ENCODE measurements at places on chromosomes 6 and 20.

- no peak for DNase-seq
These were observed 477.7 kb downstream of the TFAP2A start for GRCh38 chr6:9937031-9937763.

DNA sequence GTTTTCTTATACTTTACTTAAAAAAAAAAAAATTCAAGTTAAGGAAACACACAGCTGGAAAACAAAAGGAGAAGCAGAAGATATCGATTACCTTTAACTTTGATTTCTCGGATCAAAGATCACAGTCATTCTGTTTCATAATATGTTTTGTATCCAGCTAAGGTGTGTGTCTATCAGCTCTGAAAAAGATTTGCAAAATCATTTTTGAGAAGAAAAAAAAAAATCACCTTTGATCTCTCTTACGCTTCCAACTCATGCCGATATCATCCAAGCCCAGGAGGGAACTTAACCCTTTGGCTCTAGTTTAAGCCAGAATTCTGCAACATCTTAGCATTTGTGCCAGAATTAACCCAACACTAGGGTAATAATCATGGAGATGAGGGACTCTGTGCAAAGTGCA lies 144.0 kb downstream of the NFATC2 start:
- DNase-seq, result no peak

DNA sequence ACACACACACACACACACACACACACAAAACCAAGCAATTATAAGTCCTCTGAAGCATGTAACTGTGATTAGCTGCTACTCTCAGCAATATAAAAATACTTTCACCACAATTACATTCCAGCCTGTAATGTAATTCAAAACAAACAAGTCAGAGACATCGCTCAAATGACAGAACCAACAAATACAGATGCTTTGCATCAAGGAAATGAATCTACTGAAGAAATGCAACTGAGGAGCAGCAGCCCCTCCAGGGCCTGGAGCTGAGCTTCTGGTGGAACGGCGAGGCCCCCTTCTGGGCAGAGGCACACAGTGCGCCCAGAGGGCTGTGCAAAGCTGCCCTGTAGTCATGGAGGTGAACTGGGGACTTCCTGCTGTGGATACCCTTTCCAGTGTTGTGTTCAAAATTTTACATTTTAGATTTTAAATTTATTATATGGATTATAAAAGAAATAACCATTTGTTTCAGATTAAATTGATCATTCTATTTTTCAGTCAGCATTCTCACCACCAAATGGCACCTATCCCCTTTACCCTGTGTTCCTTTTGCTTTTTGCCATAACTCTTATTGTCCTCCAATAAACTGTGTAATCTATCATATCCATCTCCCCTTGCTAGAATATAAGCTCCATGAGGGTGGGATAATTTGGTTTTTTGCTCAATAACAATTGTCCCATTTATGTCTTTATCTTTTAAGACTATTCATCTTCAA lies 23.2 kb downstream of the ADAT2 start:
- DNase-seq, result peak; percentile 68

- no peak for DNase-seq
These were observed 34.1 kb downstream of the ERGIC3 start for GRCh38 chr20:35575958-35576357.

GRCh38 chr20:13271098-13271497 lies 50.0 kb downstream of the ISM1 start:
- no peak for DNase-seq

GRCh38 chr20:50277460-50278376 lies 87.1 kb downstream of the CEBPB start:
- no peak for DNase-seq

DNA sequence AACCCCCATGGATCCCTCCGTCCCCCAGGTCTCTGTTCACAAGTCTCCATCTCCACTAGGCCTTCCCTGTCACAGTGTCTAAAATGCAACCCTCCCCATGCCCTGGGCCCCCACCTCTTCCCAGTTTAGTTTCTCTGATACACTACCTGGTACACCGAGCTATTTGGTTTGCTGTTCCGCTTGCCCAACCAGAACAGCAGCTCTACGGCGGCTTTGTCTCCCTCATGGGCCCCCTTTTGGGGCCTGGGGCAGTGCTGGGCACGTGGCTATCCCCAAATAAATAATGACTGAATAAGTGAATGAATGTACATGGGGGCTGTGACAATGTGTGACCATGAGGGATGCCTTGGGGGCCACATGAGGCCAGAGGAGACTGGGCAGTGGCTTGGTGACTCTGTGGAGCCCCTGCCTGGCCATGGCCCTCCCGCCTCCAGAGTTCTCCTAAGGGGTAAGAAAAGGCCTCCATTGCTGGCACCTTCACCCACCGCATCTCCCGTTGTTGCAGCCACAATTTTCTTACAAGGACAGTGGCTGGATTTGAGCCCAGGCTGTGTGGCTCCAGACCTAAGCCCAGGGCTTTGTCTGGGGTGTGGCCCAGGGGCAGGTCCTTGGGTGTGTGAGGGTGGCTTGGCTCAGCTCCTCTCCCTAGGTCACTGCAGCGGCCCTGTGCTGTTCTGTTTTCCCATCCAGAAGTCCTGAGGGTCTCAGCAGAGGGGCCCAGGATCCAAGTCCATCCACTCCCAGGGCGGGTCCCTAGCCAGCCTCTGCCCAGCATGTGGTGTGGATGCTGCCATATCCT lies 408.5 kb upstream of the SULF2 start:
- no peak for DNase-seq

- no peak for DNase-seq
These were observed 979 bp upstream of the SOD2 start for GRCh38 chr6:159693894-159694545.

DNA sequence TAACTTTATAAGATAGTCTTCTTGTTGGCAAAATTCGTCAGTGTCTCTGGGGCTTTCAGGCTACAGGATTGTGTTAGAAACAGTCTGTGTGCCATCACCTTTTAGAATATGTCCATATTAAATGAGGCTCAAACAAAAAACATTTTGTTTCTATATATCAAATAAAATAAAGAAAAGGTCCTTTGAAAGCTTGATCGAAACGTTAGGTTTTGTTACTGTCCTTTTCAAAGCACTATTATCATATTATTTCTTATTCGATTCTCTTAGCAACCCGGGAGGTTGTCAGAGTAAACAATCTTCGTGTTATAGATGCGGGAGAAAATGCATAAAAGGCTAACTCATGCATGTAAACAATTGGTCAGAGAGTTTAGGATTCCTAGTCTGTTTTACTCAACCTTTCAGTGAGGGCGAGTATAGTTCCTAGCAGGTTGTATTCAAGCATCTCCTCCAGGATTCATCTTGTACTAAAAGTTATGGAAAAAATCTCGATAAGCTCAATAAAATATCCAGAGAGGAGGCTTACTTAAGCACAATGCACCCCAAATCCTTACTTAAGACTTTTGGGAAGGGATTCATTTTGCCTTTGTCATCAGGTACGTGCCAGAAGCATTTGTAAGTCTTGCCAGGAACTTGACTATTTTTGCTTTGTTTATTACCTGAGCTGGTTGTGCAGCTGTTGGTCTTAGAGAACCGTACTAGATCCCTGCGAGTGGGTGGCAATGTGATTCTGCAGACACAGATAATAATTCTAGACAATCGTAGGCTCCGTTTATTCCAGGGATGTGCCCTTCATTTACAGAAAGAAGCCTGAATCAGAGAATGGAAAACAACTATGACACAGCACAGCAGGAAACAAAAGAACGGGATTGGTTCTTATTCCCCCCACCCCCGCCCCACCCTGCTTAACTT lies 159.6 kb upstream of the ZNF217 start:
- no peak for DNase-seq

GRCh38 chr6:37624606-37625574 lies 72.8 kb downstream of the MDGA1 start:
- DNase-seq, result no peak

- DNase-seq, result no peak
These were observed 204.4 kb downstream of the TAF4 start for GRCh38 chr20:61861054-61861841.

- no peak for DNase-seq
These were observed 3.3 kb downstream of the ZGPAT start for GRCh38 chr20:63711085-63711645.

- no peak for DNase-seq
These were observed 10.5 kb downstream of the ENTPD6 start for GRCh38 chr20:25206063-25206403.

All from mesothelial cell of epicardium (in vitro differentiated cells).